ENCODE measurements at places on chromosomes 4 and X. TPM values are rescaled to one million over a fixed set of nuclear protein-coding genes. Genes with fewer than 3 reads are reported as not detected.

- H3K27me3 ChIP-seq: no peaks in the 10 kb centered on the region
- no peak overlapping the region for H3K27ac ChIP-seq
- H3K36me3 ChIP-seq: no peaks in the 10 kb centered on the region
- no peak for DNase-seq
Measured at GRCh38 chrX:47174846-47175587, 18.6 kb upstream of the UBA1 start.

DNA sequence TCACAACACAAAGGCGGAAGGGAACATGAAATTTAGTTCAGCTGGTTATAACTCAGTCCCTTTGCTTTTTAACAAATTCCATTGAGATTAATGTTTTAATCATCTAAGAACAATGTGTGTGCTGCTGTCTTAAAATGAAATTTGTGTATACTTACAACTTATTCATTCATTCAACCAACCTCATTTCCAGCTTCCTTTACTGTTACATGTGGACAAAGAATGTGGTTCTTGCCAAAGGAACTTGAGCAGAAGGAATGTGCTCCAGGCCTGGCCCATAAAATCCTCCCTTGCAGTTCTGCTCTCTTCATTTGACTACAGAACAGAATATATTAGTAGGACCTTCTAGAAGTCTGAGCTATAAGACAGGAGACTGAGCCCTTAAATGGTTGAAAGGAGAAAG, 176.8 kb upstream of the GLRA2 start:
- H3K27ac ChIP-seq: no peak overlapping the region
- no peaks in the 10 kb centered on the region for H3K36me3 ChIP-seq
- DNase-seq: no peak
- H3K4me3 ChIP-seq: no peak overlapping the region
- H3K4me1 ChIP-seq: no peaks in the 10 kb centered on the region
- H3K27me3 ChIP-seq: no peaks in the 10 kb centered on the region

DNA sequence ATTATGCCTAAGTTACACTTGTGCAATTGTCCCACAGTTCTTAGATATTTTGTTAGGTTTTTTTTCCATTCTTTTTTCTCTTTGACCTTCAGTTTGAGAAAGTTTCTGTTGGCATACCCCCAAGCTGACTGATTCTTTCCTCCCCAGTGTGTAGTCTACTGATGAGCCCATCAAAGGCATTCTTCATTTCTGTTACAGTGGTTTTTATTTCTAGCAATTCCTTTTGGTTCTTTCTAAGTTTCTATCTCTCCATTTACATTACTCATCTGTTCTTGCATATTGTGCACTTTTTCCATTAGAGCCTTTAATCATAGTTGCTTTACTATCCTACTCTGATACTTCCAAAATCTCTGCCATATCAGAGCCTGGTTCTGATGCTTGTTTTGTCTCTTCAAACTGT, 31.9 kb downstream of the CASP6 start:
- no peak for DNase-seq
- no peaks in the 10 kb centered on the region for H3K36me3 ChIP-seq
- H3K27ac ChIP-seq: no peak overlapping the region
- H3K4me1 ChIP-seq: no peaks in the 10 kb centered on the region
- H3K27me3 ChIP-seq: no peaks in the 10 kb centered on the region
- no peak overlapping the region for H3K4me3 ChIP-seq

- no peaks in the 10 kb centered on the region for H3K36me3 ChIP-seq
- peak; percentile 19 for DNase-seq
- peak overlapping the region; percentile 64 for H3K27ac ChIP-seq
- no peaks in the 10 kb centered on the region for H3K27me3 ChIP-seq
Measured at GRCh38 chrX:154761977-154762536, 607 bp upstream of the DKC1 start.

DNA sequence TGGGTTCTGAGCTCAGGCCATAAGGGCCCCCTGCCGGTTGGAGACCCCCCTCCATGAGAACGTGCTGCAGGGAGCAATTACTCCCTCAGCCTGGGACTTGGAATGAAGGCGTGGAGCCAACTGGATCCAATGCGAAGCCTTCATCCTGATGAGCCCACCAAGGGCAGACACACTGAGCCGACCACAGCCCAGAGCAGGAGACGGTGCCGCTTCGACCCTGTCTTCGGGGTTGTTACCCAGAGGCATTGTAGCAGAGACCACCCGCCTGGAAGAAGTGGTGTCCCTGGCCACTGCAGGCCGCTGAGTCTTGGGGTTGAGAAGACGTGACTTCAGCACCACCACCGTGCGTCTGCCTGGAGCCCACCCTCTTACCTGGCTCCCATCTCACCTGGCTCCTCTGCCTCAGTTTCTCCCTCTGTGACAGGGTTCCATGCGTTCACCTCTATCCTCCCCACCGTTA, 7.0 kb upstream of the NKX1-1 start:
- H3K27ac ChIP-seq: no peak overlapping the region
- no peak for DNase-seq
- no peaks in the 10 kb centered on the region for H3K4me1 ChIP-seq
- peaks cover 54% of the 10 kb centered on the region for H3K27me3 ChIP-seq
- H3K4me3 ChIP-seq: no peak overlapping the region

Gene GBA3
- total RNA-seq: 0.97 TPM

Measured in prostate gland (tissue), 2 donors.